Activated T-helper 2 cell treated with anti-CD3 and anti-CD28 coated beads, Interferon-gamma antibody, Interleukin-2, Interleukin-4, amounts not matched to agents 10 μg/mL and 5 μg/mL and 100 μg/mL, durations not matched to agents 14 hours and 24 hours and 36 hours (primary cell): ENCODE measurements at places on chromosomes 2 and 18.
A peak's percentile ranks its signal among the peaks of the same experiment; 100 is the strongest.

DNA sequence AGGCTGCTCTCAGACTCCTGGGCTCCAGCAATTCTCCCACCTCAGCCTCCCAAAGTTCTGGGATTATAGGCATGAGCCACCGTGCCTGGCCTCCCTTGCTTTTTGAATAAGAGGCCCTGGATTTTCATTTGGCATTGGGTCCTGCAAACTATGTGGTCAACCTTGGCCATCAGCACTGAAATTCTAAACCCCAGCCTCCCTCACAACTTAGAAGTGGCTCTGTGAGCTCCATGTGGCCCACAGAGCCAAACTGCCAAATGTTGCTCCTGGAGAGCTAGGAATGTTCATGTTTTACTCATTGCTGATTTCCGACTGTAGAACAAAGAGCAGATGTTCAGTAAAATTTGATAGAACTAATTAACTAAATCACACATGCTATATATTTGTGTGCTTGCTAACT, 210.6 kb upstream of the AGAP1 start:
- no peak overlapping the region for H3K4me3 ChIP-seq
- no peaks in the 10 kb centered on the region for H3K4me1 ChIP-seq
- H3K27me3 ChIP-seq: peaks cover 22% of the 10 kb centered on the region

DNA sequence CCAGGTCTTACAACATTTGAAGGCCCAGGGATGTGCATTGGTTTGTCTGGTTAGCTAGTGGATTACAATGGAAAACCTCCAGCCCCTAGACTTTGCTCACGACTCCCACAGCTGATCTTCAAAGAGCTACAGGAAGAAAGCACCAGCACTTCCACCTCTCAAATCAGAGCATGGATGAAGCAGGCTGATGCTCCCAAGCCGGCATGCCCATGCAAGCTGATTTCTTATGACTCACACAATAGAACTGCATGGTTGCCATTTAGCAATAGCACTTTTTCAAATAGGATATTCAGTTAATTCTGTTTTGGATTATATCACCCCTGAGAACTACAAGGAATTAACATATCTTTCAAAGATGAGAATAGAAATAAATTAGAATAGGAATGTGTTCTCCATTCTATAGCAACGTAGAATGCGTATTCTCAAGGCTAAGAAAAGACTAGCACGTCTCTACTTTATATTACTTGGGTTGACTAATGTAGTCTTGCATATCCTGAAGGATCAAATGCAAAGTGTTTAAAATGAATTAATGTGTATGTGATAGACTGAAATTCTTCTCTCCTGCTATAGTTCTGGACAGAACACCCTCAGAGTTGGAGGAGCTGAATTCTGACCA, 292.4 kb downstream of the TRIB2 start:
- peaks cover 3% of the 10 kb centered on the region for H3K4me1 ChIP-seq
- H3K27ac ChIP-seq: no peak overlapping the region

- DNase-seq: no peak
- peaks cover 43% of the 10 kb centered on the region for H3K4me1 ChIP-seq
- H3K27ac ChIP-seq: peak overlapping the region; percentile 29
- peaks cover 9% of the 10 kb centered on the region for H3K36me3 ChIP-seq
- no peaks in the 10 kb centered on the region for H3K27me3 ChIP-seq
- H3K4me3 ChIP-seq: no peak overlapping the region
Observed at GRCh38 chr2:10297959-10298531, 4.7 kb upstream of the HPCAL1 start.

DNA sequence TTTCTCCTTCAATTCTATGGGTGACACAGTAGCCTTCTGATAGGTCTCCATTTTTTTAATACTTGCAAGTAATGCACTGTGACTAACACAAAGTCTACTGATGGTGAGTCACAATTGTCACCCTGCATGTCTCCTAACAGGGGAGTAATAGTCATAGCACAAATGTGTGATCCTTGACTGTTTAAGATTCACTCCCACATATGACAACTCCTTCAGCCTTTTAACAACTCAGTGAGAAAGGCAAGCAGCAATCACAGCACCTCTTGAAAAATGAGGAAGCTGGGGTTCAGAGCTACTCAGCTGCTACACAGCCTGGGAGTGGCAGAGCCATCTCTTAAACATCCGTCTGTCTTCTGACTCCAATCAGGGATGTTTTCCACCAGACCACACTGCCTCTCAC, 63.8 kb downstream of the EHD3 start:
- H3K27ac ChIP-seq: no peak overlapping the region
- DNase-seq: no peak
- H3K36me3 ChIP-seq: no peaks in the 10 kb centered on the region
- H3K4me1 ChIP-seq: peaks cover 2% of the 10 kb centered on the region
- no peak overlapping the region for H3K4me3 ChIP-seq

DNA sequence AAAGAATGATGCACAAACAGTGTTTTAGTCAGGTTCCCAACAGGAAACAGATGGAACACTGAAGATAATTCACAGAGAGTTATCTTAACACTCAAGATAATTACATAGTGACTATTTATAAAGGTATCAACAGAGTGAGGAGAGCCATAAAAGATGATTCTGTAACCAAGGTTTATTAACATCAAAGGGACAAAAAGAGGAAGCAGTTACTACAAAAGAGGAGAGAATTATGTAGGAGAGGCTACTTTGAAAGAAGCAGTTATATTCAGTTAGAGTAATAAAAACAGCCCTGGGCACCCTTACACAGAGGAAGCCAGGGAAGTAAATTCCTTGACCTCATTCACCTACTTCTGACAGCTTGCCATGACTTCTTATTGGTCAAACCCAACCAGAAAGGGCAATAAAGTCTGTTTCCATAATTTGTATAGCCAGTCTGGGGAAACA, 326.5 kb upstream of the SLC39A10 start:
- no peak overlapping the region for H3K27ac ChIP-seq
- H3K36me3 ChIP-seq: peaks cover 15% of the 10 kb centered on the region
- no peak for DNase-seq
- H3K4me1 ChIP-seq: peaks cover 3% of the 10 kb centered on the region

DNA sequence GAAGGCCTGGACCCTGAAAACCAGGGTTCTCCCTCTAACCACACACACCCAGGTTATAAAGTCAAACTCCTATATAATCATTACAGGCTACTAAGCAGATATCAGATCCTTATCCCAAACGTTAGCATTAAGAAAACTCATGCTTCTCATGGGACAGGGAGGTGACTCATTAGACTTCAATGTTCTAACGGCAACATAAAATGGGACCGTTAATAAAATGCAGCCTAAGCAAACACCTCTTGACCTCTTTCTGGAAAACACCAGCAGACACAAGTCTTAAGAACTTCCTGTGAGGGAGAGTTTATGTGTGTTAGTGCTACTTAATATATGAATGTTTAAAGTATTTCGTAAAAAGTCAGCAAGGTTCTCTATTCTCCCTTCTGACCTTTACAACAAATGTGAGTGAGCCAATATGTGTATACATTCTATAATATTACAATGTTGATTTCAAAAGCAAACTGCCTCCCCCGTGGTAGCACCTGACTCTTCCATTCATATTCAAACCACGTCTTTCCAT, 31.7 kb downstream of the LPIN2 start:
- no peaks in the 10 kb centered on the region for H3K27me3 ChIP-seq
- peaks cover 24% of the 10 kb centered on the region for H3K36me3 ChIP-seq
- peak overlapping the region; percentile 91 for H3K27ac ChIP-seq
- H3K4me3 ChIP-seq: peak overlapping the region; percentile 82

- H3K4me1 ChIP-seq: peaks cover 6% of the 10 kb centered on the region
- H3K4me3 ChIP-seq: no peak overlapping the region
- peaks cover 4% of the 10 kb centered on the region for H3K27me3 ChIP-seq
Observed at GRCh38 chr2:239583879-239584859, 183.3 kb upstream of the HDAC4 start.

DNA sequence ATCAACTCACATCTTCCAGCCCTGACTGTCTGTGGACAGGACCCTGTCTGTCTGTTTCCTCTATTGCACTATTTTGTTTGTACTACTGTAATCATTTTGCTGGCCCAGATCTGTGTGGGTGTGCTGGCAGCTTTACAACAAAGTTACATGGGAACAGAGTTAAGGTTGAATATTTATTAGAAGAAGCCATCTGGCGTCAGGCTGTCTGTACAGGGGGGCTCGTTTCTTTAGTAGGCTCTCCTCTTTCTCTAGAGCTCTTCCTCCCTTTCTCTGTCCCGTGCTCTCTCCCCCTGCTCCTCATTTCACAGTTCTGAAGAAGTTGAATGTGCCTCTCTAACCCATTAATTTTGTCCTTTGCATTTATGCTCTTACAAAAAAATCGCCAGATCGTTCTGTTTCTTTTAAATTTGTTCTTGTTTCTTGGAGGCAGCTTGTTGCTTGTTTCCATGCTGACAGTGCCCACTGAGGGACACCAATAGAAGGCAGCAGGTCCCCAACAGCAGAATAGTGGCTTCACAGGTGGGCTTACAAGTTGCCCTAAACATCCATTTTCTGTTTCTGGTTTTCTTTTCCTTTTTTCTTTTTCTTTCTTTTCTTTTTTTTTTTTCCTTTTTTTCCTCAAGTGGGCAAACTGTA, 315.2 kb upstream of the ZEB2 start:
- H3K4me1 ChIP-seq: no peaks in the 10 kb centered on the region
- no peak for DNase-seq
